ENCODE measurements at places on chromosomes 3 and 15.

DNA sequence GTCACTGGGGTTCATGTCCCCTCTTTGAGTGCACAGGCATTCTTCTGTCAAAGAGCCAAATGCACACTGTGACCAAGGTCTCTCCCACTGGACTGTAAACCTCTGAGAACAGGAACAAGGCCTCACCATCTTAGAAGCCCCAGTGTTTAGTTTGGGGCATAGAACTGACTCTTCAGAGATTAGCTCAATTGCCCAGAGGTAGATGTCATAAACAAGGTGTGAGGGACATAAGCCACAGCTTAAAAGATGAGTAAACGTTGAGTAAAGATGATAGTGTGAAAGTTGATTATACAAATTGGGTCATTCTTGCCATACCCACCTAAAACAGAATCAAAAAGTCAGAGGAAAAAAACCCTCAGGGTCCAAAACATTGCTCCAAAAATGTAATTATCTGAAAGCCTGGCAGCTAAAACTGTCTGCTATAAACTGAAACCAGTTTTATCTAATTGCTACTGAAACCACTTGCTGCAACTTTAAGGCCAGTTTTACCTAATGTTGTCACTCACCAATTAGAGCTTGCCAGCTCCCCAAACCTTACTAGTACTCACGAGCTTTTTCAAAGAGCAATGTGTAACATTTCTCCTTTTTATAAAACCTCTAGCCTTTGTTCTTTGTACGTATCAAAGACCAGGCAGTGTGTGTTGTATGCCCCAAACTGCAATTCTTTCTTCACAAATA, 415.2 kb downstream of the RAP2B start:
- no peak for DNase-seq

GRCh38 chr15:74504836-74505235, 36.2 kb upstream of the ARID3B start:
- no peak for DNase-seq

- DNase-seq, result no peak
Observed at GRCh38 chr3:159513444-159513843, 475.2 kb upstream of the IL12A start.

GRCh38 chr3:28547677-28548076, 199.1 kb upstream of the AZI2 start:
- no peak for DNase-seq

DNA sequence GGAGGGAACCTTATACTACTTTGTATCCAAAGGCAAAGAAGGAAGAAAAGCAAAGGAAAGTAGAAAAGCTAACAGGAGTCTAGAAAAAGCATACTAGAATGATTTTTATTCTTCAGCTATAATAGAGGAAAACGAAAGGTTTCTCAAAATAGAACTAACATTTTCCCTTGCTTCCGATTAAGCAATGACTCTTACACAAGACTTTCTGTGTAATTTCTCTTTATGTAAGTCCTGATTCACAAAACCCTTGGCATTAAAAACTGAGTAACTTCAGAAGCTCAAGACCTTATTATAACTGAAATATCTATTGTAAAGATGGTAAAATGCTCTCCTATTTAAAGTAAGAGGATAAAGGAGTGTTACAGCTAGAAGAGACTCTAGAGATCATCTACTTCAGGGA, 97.4 kb downstream of the DTWD1 start:
- no peak for DNase-seq

DNA sequence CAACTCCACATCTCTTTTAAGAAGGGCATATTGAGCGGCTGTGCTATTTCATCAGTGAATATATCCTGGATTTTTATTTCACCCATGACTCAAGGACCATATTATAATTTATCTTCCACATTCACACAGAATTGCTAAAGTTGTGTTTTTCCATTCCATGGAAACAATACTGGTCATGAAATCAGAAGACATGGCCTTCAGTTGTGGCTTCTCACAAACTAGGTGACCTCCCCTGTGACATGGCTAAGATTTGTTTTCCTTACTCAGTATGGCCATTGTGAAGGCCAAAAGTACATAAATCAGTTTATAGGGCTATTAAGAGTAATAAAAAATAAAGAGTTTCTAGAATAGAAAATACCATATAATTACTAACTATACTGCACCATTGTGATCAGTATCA, 415.6 kb downstream of the OXSM start:
- no peak for DNase-seq

DNA sequence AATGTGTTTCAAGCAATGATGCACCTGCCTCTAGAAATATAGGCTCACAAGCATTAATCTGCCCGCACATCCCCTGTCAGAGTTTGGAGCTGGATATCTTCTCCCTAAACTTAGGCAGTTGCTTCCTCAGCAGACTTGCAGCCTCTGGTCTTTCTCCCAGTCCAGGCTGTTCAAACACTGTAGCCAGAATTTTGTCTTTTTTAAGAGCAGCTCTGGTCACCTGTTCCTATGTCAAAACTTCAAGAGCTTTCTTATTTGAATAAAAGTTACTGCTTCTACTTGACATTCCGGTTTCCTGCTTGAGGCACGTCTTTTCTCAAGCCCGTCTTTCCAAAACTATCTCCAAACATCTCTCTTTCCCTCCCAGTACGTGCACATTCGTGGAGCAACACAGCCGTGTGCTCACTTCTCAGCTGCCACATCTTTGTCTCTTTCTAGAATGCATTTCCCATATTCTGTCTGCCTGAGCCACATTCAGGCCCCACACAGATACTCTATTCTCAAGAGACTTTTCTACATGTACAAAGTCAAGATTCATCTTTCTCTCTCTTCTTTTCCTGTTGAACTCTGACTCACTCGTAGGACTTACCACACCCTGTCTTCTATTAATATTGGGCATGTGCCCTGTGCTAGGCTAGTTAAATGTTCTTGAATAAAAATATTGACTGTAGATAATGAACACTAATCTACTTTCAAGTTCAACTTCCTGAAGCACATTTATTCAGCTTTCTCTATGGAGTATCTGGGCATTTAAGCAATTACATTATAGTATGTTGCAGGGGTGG, 307.7 kb upstream of the SOX2 start:
- no peak for DNase-seq

- no peak for DNase-seq
Observed at GRCh38 chr3:181384970-181385369, 326.8 kb upstream of the SOX2 start.

GRCh38 chr3:29152379-29152778, 128.5 kb upstream of the RBMS3 start:
- no peak for DNase-seq

DNA sequence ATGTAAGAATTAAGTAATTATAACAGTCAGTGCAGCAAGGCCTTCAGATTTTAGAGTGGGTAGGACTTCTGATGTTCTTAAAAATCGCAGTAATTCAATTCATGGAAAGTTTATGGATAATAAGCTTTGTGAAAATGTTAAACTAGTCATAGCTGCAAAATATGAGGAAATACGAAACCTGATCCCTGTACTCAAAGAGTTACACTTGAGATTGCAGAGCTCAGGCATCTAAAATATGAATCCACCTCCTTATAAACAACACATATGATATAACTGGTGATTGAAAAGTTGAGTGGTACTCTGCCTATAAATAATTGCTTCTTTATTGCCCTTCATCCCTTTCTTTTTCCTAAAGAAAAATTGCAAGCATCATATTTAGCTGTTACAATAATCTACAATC, 473.3 kb downstream of the OTOL1 start:
- DNase-seq, result no peak

GRCh38 chr15:76328958-76329357, 7.6 kb upstream of the ISL2 start:
- DNase-seq, result no peak

- DNase-seq, result no peak
Observed at GRCh38 chr15:55661428-55661827, 73.3 kb upstream of the PYGO1 start.

Measured in SHP77 treated with DMSO at 0.1 percent for 48 hours (cell line).